Esophagus muscularis mucosa (tissue), 4 donors: ENCODE measurements at places on chromosomes 1 and 21. TPM values are rescaled to one million over a fixed set of nuclear protein-coding genes. Genes with fewer than 3 reads are reported as not detected.

VWA5B1 gene
- total RNA-seq, result not detected

SLC35D1 gene
- total RNA-seq, result 7.5 TPM

TCHHL1 gene
- not detected for total RNA-seq

DNA sequence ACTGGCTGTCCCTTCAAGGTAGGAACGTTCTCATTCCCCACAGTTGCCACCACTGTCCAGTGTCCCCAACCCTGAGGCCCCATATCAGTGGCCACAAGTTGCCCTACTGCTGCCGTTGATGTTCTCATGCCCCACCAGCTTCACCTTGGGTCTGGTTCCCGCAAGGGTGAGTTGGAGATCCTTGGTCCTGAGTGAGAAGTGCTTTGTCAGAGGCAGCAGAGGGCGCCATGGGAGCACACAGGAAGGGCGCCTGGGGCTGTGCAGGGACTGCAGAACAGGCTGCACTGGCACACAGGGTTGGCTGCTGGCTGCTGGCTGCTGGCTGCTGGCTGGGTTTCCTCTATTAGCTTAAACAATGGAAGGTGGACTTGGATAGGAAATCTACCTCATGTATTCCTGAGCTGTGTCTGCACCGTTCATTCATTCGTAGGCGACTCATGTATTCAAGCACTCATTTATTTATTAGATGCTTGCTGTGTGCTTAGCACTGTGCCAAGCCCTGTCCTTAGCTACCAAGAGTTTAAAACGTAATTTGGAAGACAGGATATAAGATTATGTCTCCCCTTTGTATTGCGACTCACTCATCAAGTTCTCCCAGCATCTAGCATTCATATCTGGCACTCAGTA is 2.1 kb upstream of the S100A9 start:
- no peak for DNase-seq

GRCh38 chr1:37176269-37176668 is 142.0 kb upstream of the GRIK3 start:
- peak; percentile 77 for DNase-seq

GRCh38 chr21:42929969-42930368 is 4.5 kb upstream of the ERVH48-1 start:
- DNase-seq, result no peak
